T-cell (primary cell): ENCODE measurements at places on chromosomes 2 and 18.

DNA sequence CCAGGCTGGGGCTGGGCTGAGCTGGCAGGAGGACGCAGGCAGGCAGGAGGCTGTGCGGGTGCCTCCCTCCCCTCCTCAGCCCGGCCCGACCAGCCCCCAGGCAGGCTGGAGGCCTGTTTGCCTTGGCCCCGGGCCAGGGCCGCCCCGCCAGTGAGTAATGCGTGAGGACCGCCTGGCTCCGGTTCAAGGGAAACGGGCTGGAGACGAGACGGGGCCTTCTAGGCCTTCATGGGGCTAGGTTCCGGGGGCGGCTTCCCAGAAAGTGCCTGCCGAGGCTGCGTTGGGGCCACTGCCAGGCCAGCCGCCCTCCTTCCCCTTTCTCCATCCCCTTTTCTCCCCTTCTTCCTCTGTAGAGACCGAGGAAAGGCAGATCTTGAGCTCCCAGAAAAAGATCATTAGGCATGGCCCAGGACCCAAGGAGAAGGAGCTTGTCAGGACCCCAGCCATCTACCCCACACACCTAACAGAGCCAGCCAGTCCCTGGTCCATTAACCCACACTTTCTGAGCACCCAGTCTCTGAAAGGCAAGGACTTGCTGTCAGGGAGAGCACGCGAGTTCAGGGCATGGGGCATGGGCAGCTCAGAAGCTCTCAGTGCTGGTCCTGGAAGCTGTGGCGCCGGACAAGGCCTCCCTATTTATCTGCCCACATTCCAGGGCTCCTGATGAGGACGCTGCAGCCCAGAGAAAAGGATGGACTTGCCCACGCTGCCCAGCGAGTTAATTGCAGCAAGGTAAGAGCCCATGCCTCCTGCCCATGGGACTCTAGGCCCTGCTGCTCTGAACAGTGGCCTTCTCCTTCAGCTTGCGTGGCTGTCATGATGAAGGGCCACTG, 48.5 kb downstream of the SMAD7 start:
- no peak for DNase-seq
- no peak overlapping the region for H3K4me3 ChIP-seq
- no peak overlapping the region for H3K27ac ChIP-seq
- H3K4me1 ChIP-seq, result no peaks in the 10 kb centered on the region
- no peaks in the 10 kb centered on the region for H3K36me3 ChIP-seq
- no peaks in the 10 kb centered on the region for H3K27me3 ChIP-seq

- H3K36me3 ChIP-seq, result peaks cover 22% of the 10 kb centered on the region
- H3K4me3 ChIP-seq, result no peak overlapping the region
- H3K27me3 ChIP-seq, result no peaks in the 10 kb centered on the region
- no peak overlapping the region for H3K27ac ChIP-seq
Observed at GRCh38 chr18:79372461-79372860, 23.3 kb upstream of the NFATC1 start.

- H3K4me3 ChIP-seq, result no peak overlapping the region
- no peaks in the 10 kb centered on the region for H3K27me3 ChIP-seq
- H3K4me1 ChIP-seq, result no peaks in the 10 kb centered on the region
Observed at GRCh38 chr2:199933466-199933865, 21.8 kb downstream of the TYW5 start.

- H3K36me3 ChIP-seq, result no peaks in the 10 kb centered on the region
- H3K27me3 ChIP-seq, result no peaks in the 10 kb centered on the region
- no peak overlapping the region for H3K4me3 ChIP-seq
- no peak for DNase-seq
- no peaks in the 10 kb centered on the region for H3K4me1 ChIP-seq
- no peak overlapping the region for H3K27ac ChIP-seq
Observed at GRCh38 chr2:144607891-144608521, 88.1 kb upstream of the ZEB2 start.

- no peak within 1 kb of the TSS for H3K4me3 ChIP-seq
- H3K27me3 ChIP-seq, result no peaks in the 10 kb centered on the region
- H3K36me3 ChIP-seq, result no peaks in the 10 kb centered on the region
Observed at GRCh38 chr2:157257312-157258252, at the start of gene GALNT5. GALNT5 (plus strand) TSS chr2:157257705; CDS start chr2:157258083, 378 bp downstream.

- no peak overlapping the region for H3K4me3 ChIP-seq
- peaks cover under 1% of the 10 kb centered on the region for H3K27me3 ChIP-seq
- peaks cover 5% of the 10 kb centered on the region for H3K4me1 ChIP-seq
Observed at GRCh38 chr2:152630466-152630865, 86.8 kb downstream of the PRPF40A start.

DNA sequence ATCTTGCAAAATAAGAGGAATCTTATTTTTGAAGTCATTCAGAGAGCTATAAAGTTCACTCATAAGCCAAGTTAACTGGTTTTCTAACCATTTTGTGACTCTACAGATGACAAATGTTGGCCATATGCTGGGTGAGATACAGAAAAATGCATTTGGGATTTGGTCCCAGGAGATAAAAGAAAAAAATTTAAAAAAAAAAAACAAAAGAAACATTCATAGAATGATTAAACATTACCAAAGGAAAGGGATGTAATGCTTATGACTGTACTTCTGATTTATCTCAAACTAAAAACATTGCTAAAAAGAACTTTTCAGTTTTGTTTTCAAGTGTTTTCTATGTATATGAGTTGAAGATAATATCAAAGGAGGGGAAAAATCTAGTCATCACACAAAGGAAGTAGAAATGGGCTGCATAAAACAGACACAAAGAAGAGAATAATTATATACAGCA, 43.1 kb downstream of the PELI1 start:
- H3K4me3 ChIP-seq, result no peak overlapping the region
- H3K4me1 ChIP-seq, result peaks cover 25% of the 10 kb centered on the region
- no peaks in the 10 kb centered on the region for H3K36me3 ChIP-seq
- no peaks in the 10 kb centered on the region for H3K27me3 ChIP-seq
